ENCODE measurements at places on chromosomes 2 and 18. TPM values are rescaled to one million over a fixed set of nuclear protein-coding genes. Genes with fewer than 3 reads are reported as not detected.

GRCh38 chr2:212708355-212708754 lies 169.8 kb upstream of the ERBB4 start:
- no peak for DNase-seq

DNA sequence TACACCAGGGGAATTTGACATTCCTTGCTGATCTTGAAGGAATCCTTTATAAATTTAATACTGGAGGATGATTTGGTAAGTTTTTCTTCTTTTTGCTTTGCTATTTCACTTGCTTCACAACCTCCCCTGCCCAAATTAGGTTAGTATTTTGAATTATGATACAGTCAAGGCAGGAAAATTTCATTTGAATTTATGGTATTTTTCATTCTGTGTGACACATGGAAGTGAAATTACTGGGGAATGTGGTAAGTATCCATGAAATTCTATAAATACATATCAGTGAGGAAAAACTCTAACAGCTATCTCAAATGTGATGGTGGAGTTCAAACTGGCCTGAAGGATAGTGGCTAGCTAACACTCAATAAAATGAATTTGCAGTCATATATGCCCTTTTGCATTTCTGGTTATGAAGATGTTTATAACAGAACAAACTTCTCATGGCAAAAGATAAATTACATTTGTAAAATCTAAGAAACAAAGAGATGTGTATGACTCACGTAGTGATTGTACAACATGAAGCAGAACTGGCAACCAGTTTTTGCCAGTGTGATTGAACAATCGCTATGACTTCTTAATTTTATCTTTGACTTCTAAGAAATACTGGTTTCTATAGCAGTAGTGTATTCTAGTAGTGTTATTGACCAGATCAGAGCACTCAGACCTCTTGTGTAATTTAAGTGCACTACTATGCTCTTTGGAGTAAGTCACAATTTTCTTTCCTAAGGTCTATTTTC lies 152.6 kb downstream of the IKZF2 start:
- no peak for DNase-seq

DNA sequence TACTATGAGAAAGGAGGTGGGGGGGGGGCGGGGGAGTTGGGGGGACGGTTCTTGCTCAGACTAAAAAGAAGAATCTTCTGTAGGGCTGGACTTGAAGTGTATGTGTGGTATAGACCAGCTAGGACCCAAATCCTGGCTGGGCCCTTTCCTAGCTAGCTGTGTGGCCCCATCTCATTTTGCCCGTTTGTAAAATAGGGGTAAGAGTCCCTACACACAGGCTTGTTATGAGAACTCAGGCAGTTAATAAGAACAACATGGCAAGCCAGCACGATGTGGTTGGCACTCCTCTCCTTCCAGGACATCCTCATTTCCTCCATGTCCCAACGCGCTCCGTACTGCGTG lies 1.1 kb downstream of the EVA1A start:
- no peak for DNase-seq

DNA sequence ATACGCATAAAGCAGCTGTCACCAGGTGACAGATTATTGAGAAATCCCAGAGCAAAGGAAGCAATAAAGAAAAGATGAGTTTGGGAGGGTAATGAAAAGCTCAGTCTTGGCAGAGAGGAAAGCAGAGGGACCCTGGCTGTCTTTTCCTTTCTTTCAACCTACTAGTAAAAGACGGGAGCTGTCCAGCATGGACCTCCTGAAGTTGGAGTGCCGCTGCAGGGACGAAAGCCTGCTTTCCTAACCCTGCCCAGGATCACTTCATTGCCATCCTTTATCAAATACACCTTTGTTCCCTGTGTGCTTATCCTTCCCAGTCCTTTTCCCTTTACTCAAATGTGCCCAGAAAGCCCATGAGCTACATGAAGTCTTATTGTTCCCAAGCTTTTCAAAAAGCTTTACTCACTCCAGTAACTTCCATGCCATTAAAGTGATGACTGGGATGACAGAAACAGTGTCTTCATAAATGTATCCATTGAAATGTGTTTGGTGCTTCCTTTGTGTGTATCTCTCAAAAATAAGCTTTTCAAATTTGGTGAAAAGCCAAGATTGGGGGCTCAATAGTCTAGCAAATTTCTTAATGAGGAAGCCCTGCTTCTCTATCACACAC lies 3.7 kb upstream of the SPR start:
- DNase-seq: peak; percentile 52

DNA sequence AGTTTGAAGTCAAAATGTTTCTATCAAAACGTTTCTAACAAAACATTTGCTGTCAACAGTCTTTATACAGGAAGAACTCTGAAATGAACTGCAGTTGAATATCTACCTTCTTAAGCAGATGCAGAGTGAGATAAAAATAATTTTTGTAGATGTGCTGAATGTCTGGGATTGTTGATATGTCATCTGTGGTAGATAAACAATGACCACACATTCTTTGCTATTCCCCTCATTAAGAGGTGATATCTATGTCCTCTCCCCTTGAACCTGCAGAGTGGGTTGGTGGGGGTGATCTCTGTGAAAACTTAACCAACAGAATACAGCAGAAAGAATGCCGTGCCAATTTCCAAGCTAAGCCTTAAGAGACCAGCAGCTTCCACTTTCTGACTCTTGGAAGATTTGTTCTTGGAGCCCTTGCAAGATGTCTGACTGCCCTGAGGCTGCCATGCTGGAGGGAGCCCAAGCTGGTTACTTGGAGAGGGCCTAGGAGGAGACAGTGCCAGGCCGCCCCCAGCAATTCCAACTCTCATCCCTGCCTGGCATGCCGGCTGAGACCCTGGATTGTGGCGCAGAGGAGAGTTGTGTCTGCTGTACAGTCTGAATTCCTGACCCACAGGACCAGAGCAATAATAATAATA lies 80.8 kb downstream of the COLEC12 start:
- no peak for DNase-seq

The TMEM185B gene
- 36.1 TPM for total RNA-seq

The CPS1 gene
- total RNA-seq: 0.95 TPM

Data from Caki2 (cell line).